Type B pancreatic cell (in vitro differentiated cells): ENCODE measurements at places on chromosomes 13 and 19.

DNA sequence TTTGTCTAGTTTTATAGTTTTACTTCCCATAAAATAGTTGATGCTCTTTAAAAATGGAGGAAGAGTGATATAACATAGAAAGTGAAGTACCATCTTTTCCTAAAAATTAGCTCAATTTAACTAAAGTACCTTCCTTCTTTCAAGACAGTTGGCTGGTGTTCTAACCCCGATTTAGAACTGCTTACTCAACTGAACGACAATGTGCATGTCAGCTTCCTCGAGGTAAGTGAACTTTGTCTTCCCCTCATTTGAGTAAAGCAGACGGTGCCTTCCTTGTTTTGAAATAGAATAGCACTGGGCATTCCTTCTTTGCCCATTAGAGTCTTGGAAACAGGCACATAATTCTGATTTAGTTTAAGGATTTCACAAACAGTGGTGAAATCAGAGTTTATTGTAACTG is 1519.2 kb downstream of the EFNB2 start:
- H3K4me3 ChIP-seq, result no peak overlapping the region
- no peak for DNase-seq
- peaks cover 9% of the 10 kb centered on the region for H3K4me1 ChIP-seq

DNA sequence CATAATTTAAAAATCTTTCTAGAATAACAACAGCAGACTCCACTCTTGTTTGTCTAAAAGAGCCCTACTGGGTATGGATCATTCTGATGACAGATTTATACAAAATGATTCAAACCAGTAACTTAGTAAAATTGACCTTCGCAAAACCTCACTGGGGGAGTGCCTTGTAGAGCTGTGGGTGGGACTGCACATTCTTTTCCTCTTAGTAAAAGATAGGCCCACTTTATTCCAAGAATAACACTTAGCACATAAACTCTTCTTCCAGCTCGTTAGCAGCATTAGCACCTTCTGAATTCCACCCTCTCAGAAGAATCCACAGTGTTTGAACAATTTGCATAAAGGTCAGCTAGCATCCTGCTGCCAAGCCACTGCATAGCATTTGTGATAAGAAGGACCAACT is 106.8 kb downstream of the STOML3 start:
- DNase-seq, result no peak
- no peaks in the 10 kb centered on the region for H3K27me3 ChIP-seq
- peaks cover 6% of the 10 kb centered on the region for H3K4me1 ChIP-seq
- peaks cover 9% of the 10 kb centered on the region for H3K36me3 ChIP-seq
- no peak overlapping the region for H3K27ac ChIP-seq

DNA sequence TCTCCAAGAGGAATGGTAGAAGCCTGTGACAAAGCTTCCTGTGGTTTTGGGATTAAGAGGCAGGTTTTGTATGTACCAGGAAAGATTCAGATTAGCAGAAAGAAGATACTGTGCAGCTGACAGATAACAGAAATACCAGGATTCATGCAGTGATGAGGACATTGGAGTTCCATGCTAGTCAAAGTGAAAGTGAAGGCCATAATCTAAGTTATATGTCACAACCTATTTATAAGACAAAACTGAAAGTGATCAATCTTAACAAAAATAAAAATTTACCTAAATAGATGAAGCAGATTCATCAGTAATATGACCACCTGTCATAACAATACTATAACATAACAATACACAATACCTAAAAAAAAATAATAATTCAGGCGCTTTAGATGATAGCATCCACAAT is 1305.2 kb upstream of the PCDH9 start:
- no peak for DNase-seq
- no peak overlapping the region for H3K4me3 ChIP-seq
- H3K27ac ChIP-seq, result no peak overlapping the region
- H3K27me3 ChIP-seq, result no peaks in the 10 kb centered on the region
- H3K4me1 ChIP-seq, result no peaks in the 10 kb centered on the region

DNA sequence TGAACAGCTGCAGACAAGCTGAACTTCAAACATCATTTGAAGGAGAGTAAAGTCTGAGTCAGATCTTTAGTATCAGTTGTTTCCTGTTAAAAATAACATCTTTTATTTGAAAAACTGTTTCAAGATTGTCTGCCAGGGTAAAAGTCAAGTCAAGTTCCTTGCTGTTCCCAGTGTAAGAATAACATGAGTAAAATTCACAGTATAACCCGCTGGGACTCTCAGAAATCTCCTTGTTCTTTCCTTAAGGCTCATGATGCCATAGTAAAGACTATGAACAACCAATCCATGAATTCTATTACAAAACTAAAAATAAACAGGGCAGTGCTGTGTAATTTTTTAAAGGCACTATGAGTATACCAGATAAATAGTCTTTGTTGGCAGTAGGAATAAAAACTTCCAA is 112.9 kb downstream of the IRS2 start:
- H3K27me3 ChIP-seq, result no peaks in the 10 kb centered on the region
- H3K4me3 ChIP-seq, result no peak overlapping the region
- H3K36me3 ChIP-seq, result no peaks in the 10 kb centered on the region

- H3K27ac ChIP-seq, result peak overlapping the region; percentile 96
- H3K4me1 ChIP-seq, result peaks cover 20% of the 10 kb centered on the region
- no peaks in the 10 kb centered on the region for H3K27me3 ChIP-seq
- H3K36me3 ChIP-seq, result peaks cover 13% of the 10 kb centered on the region
- no peak for DNase-seq
These were observed 521 bp upstream of the ZNF665 start for GRCh38 chr19:53193535-53194222.

DNA sequence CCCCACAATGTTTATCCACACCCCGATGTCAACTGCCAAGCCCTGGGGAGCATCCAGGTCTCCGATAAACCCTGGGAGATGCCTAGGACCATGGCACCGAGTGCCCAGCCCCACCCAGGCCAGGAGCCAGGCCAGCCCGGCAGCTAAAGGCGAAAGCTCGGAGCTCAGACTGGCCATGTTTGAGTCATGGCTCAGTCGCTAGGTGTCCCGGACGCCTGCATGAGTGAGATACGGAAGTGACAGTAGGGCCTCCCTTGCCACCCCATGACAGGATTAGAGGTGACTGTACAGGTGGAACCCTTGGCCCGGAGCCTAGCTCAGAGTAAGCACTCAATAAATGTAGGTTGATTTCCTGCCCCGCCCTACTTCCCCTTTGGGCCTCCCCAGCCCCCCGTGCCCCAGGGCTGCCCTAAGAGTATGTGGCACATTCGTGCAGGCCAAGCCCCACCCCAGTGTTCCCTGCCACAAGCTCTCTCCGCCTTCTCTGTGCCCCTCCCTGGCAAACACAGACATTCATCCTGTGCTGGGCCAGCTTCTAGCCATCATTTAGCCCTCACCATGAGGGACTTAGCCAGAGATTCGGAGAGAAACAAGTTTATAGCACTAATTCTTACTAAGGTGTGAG is 5.8 kb upstream of the TPM4 start:
- DNase-seq, result no peak
- no peak overlapping the region for H3K27ac ChIP-seq
- H3K4me1 ChIP-seq, result peaks cover 31% of the 10 kb centered on the region
- no peak overlapping the region for H3K4me3 ChIP-seq

- no peak overlapping the region for H3K27ac ChIP-seq
- H3K4me3 ChIP-seq, result no peak overlapping the region
- DNase-seq, result no peak
- peaks cover 5% of the 10 kb centered on the region for H3K27me3 ChIP-seq
- peaks cover 5% of the 10 kb centered on the region for H3K36me3 ChIP-seq
These were observed 364.7 kb downstream of the ENOX1 start for GRCh38 chr13:43422116-43422515.

DNA sequence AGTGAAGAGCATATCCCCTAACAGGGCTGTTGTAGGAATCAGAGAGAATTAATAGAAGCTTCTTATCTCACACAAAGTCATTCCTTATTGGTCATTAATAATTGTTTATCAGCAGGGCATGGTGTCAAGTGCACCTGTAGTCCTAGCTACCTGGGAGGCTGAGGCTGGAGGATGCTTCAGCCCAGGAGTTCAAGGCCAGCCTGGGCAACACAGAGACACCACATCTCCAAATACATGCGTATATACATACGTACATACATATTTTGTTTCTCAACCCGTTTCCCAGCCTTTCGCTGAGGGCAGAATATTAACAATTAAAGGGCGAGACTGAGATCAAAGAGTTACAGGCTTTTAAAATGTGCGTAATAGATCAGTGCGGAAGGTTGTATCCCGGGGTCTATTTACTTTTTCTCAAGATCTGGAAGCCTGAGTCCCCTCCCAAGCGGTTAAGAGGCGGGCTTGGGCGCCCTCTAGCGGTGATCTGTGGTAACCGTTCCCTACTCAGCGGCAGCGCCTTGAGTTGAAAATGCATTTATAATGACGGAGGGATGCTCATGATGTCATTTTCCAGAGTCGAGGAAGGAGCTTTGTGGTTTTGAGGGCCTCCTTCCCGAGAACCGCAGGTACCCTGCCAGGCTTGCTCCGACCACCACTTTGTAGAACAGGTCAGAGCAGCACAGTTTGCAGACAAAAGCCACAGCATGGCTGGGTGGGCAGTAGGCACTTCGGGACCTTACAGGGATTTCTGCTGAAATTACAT is 169.6 kb upstream of the GPR12 start:
- H3K4me3 ChIP-seq, result peak overlapping the region; percentile 35
- no peak overlapping the region for H3K27ac ChIP-seq
- no peaks in the 10 kb centered on the region for H3K36me3 ChIP-seq
- peak; percentile 88 for DNase-seq
- peaks cover 3% of the 10 kb centered on the region for H3K4me1 ChIP-seq

GRCh38 chr19:39401549-39402345 is 4.9 kb upstream of the ZFP36 start:
- peak overlapping the region; percentile 90 for H3K4me3 ChIP-seq
- no peaks in the 10 kb centered on the region for H3K36me3 ChIP-seq
- H3K27me3 ChIP-seq, result no peaks in the 10 kb centered on the region
- H3K27ac ChIP-seq, result peak overlapping the region; percentile 98
- peaks cover 41% of the 10 kb centered on the region for H3K4me1 ChIP-seq

- peaks cover 7% of the 10 kb centered on the region for H3K36me3 ChIP-seq
- no peaks in the 10 kb centered on the region for H3K4me1 ChIP-seq
- no peak for DNase-seq
- no peak overlapping the region for H3K27ac ChIP-seq
These were observed 17.5 kb downstream of the MAU2 start for GRCh38 chr19:19338082-19338481.

- H3K27me3 ChIP-seq, result no peaks in the 10 kb centered on the region
- H3K4me3 ChIP-seq, result no peak overlapping the region
- peaks cover 17% of the 10 kb centered on the region for H3K4me1 ChIP-seq
These were observed 44.6 kb upstream of the GPR183 start for GRCh38 chr13:99351772-99352171.

DNA sequence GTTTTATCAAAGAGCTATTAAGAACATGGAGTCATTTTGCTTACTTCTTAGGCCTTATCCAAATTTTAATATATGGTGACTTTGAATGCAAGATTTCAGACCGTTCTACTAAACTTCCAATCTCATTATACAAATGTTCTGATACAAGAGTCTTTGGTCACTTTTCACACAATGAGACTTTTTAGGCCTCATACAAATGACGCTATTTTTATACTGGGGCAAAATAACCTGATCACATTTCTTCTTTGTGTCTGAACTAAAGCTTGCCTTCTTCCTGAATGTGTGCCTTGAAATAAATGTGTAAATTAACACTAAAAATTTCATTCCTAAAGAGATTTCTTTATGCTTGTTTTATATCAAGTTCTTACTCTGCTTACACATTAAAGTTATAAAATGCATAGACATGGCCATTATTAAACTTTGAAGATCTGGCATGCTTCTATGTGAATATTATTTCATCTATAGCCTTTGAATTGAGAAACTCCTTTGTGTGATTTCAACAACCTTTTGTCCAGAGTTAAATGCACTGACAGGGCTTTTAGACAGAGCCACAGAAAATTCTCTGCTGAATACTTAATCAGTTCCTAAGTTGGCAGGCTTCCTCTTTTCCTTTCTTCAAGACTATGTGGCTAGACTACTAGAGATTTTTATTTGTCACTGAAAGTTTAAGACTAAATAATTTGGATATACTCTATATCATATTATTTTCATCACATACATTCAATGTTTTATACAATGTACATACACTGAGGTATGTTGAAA is 86.1 kb downstream of the EDNRB start:
- H3K27ac ChIP-seq, result no peak overlapping the region
- H3K27me3 ChIP-seq, result peaks cover 24% of the 10 kb centered on the region
- H3K36me3 ChIP-seq, result no peaks in the 10 kb centered on the region
- no peak for DNase-seq
- H3K4me3 ChIP-seq, result no peak overlapping the region

GRCh38 chr19:18014197-18014596 is 6.2 kb downstream of the ARRDC2 start:
- peaks cover 15% of the 10 kb centered on the region for H3K4me1 ChIP-seq
- no peak overlapping the region for H3K4me3 ChIP-seq
- no peaks in the 10 kb centered on the region for H3K36me3 ChIP-seq
- DNase-seq, result no peak
- H3K27me3 ChIP-seq, result no peaks in the 10 kb centered on the region

GRCh38 chr13:78997902-78998629 is 339.1 kb upstream of the OBI1 start:
- peaks cover 6% of the 10 kb centered on the region for H3K4me1 ChIP-seq
- no peak for DNase-seq
- peaks cover 2% of the 10 kb centered on the region for H3K27me3 ChIP-seq
- H3K27ac ChIP-seq, result no peak overlapping the region
- H3K36me3 ChIP-seq, result no peaks in the 10 kb centered on the region

DNA sequence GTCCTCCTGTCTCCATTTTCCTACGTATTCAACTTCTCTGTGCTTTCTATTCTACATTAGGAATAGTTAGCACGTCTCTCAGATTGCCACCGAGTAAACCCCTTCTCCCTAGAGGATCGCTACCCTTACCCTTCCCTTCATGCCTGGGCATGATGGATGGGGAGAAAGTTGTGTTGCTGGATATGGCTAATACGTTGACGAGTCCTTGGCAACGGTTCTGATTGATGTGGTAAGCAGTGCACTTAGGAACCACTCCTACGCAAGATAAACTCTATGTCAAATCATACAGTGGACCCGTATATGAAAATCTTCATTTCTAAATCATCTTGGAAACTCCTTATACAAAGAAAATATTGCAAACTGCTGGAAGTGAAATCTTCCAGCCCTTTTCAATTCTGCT is 224.5 kb downstream of the EFNB2 start:
- no peaks in the 10 kb centered on the region for H3K27me3 ChIP-seq
- no peak for DNase-seq
- no peaks in the 10 kb centered on the region for H3K4me1 ChIP-seq
- no peak overlapping the region for H3K4me3 ChIP-seq
- no peak overlapping the region for H3K27ac ChIP-seq

DNA sequence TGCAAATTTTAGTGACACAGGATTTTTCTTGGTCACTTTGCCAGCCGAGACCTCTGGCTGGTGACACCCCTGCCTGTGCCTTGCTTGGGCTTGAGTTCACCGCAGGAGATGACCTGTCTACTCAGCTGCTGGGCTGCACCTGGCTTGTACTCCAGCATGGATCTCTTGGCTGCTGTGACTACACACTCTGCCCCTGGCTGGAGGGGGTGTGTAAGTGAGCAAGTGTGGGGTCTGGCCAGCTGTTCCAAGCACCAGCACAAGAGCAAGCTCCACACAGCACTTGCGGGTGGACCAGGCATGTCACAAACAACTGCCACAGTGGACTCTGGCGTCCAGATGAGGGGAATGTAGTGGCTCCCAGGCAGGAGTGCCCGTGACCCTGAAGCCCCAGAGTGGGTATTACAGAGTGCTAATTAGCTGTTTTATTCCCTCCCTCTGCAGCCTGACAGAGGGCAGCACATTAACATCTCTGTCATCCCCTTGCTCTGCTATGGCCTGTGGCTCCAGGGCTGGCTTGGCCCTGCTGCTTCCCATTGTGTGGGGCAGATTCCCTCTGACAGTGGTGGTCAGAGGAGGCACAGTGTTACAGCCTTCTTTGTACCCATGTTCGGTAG is 1387.2 kb downstream of the OLFM4 start:
- no peaks in the 10 kb centered on the region for H3K36me3 ChIP-seq
- DNase-seq, result no peak
- H3K4me1 ChIP-seq, result no peaks in the 10 kb centered on the region

- DNase-seq, result no peak
- H3K4me1 ChIP-seq, result no peaks in the 10 kb centered on the region
- no peak overlapping the region for H3K27ac ChIP-seq
- no peak overlapping the region for H3K4me3 ChIP-seq
- H3K36me3 ChIP-seq, result no peaks in the 10 kb centered on the region
These were observed 1533.3 kb downstream of the SLITRK5 start for GRCh38 chr13:89204435-89204834.
